CD4-positive, alpha-beta T cell treated with Interleukin-1 beta for 1 hour (primary cell): ENCODE measurements at places on chromosomes 5 and 9.

DNA sequence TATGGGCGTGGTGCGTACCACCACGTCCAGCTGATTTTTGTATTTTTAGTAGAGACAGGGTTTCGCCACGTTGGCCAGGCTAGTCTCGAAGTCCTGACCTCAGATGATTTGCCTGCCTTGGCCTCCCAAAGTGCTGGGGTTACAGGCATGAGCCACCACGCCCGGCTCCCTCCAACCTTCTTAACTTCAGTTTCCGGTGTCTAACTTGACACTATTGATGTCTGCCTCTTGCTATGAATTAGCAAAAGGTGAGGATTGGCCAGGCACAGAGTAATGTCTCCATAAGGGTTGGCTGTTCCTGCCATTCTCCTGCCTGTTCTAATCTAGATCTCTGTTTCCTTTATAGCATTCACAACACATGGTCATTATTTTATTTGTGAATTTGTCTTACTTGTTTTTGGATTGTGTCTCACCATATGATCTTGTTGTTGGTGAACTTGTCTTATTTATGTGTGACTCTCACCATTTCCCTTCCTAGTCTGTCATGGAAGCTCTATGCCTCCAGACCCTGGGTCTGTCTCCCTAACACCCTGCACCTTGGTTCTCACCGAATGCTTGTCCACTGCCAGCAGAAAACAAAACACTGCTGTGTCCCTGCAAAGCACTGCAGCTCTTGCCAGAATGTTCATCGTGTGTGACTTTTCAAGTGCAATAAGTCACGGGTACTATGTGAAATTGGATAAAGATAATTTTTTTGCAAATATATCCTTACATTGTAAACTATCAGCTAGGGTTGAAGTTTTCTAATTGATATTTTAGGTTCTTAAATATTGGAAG, 26.0 kb downstream of the BASP1 start:
- DNase-seq = no peak

GRCh38 chr5:45205403-45205961, 396.7 kb downstream of the MRPS30 start:
- no peak for DNase-seq

DNA sequence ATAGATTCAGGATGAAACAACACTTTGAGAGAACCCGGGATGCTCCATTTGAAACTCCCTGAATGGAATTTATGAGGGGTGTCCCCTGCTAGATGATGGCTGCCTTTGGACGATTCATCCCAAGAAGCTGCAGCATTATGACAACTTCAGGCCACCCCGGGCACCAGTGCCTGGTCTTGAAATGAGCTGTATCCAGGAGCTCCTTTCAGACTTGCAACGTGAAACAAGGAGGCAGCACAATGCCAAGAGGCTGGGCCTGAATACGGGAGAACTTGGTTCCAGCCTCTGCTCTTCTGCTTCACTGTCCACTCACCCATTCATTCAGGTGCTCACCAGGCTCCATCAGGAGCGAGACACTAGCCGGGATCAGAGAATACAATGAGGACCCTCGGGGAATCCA, 78.3 kb downstream of the STK10 start:
- no peak for DNase-seq

GRCh38 chr5:171869956-171870355, 84.3 kb downstream of the SMIM23 start:
- no peak for DNase-seq

DNA sequence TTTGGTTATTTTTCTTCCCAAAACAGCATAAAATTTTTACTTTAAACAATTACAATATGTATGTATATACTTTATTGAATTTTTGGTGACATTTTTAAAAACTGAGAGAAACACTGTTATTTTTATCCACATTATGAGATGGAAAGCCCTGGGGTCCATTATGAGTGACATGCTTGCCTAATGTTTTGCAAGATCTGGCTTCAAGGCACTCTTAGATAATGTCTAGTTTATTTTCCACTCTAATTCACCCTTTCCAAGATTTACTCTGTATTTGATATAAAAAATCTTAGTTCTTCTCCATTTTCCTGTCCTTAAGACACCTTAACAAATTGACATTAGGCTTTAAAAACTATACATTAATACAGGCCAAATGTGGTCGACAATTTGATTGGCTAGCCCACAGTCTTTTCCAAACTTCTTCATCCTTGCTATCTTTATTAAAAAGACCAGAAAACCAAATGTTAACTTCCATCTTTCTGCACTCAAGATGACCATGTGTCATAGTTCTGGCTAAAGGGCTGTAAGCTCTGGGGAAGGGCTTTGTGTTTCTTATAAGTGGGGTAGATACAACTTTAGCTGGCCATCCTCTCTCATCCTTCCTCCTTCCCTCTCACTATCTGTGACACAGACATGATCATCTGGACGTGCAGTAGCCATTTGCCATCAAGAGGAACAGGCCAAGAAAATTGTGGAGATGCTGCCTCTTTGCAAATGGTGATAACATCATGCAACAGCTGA, 561.1 kb downstream of the PDE4D start:
- no peak for DNase-seq
